ENCODE measurements at places on chromosomes 4 and X.

GRCh38 chrX:73562984-73563737 is at the start of gene CHIC1:
TSS of gene CHIC1 (plus strand) at chrX:73563197. CDS start at chrX:73563285, 88 bp downstream.
- DNase-seq = peak; percentile 56

GRCh38 chr4:97900229-97900628 is 243.0 kb downstream of the STPG2 start:
- DNase-seq = no peak

DNA sequence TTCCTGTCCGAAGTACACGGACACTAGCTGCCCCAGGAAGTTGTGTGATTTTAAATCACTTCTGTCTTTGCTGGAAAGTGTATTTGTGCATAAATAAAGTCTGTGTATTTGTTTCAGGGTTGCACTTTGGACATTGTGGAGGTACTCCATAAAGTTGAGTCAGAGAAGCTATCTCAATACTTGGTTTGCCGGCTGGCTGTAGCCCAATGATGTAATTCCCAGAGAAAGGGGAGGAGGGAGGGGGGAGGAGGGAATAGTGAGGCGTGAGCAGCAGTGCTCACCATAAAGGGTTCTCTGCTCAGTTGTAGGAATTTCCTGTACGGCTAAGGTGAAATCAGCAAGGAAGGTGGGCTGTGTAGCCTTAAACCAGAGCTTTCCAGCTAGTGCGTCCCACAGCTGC is 7.5 kb downstream of the APEX2 start:
- DNase-seq = peak; percentile 40

DNA sequence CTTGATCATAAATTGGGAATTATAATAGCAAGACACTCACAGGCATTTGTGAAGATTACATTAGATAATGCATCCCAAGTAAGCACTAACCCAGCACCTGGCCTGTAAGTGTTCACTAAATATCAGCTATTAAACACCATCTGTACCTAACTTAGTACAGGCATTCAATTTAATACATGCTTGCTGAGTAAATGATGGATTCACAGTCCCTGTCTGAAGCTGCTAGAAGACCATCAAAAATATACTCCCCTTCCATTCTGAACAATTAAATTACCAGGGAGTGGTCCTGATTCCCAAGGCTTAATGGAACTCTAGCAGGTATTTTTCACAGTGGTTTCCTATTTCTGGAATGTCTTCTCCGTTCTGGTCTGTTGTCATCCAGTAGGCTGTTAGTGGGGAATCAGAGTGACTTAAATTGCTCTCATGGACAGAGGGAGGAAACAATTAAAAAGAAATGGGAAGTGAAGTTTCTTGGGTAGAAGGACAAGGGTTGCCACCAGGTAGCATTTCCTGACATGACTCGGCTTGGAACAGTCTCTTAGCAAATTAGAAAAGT is 233.9 kb downstream of the PTTG2 start:
- DNase-seq = no peak

DNA sequence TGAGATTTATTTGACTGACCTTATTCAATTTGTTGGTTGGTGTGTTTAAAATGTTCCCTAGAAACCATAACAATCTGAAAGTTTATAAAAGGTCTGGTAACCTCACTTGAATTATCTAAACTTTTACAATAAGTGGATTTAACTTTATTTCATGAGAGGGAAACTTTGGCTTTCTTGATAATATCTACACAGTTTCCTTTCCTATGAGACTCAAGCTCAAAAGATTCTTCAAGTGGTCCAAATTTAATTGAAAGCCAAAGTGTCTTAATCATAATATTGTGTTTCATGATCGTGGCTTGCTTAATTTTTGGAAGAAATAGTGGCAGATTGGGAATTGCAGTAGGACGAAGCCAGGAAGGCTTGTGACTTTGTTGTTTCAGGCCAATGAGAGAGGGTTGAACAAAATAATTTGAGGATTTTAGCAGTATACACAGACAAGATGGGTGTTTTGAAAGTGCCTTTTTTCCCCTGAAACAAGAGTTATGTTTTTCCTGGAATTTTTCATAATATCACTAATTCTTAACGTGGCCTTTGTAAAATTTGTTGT is 55.0 kb downstream of the PHEX start:
- no peak for DNase-seq

DNA sequence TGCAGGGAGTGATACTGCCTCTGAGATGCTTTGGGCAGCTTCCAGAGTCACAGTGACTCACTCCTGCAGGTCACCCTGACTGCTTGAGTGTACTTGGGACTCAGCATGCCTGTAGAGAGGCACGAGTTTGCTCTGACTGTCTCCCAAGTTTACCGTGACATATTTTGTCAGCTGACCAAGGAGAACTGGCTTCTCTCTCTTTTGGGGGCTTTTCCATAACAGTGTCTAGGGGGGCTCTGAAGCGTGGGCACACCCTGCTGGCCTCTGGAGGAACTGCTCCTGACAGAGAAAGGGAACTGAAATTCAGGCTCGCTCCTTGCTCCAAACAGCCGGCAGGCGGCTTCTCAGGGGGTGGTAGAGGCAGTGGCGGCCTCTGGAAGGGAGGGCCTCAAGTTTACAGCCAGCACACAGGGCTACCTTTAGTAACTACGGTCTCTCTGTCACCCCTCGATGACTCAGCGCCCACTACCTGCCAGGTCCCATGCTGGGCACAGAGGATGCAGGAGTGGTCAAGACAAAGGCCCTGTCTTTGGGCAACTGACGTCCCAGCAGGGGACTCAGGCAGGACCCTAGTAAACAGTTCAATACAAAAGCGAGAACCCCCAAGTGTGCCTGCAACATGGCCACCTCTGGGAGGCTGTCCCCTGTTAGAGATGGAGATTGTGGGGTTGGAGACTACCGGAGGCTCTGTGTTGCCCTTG is 17.8 kb downstream of the ZNF185 start:
- peak; percentile 10 for DNase-seq

GRCh38 chr4:94507708-94508107 is 56.0 kb downstream of the PDLIM5 start:
- peak; percentile 44 for DNase-seq

- peak; percentile 26 for DNase-seq
These were observed 46.7 kb downstream of the KCNIP4 start for GRCh38 chr4:21901831-21902230.

DNA sequence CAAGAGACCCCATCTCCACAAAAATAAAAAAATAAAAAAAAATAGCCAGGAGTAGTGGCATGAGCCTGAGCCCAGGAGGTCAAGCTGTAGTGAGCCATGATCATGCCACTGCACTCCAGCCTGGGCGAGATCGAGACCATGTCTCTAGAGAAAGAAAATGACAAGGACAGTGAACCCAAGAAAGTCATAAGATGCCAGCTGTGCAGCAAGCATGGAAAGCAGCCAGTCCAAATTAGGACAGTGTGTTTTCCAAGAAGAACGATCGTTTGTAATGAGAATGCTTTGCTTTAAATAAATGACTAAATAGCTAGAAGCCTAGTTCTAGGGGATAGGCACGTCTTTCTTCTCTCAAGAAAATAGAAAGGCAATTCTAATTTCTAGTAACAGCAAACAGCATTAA is 58.4 kb upstream of the MSANTD1 start:
- no peak for DNase-seq

- DNase-seq = no peak
These were observed 36.0 kb downstream of the PF4 start for GRCh38 chr4:73945674-73946449.

GRCh38 chrX:130879869-130880268 is 23.1 kb downstream of the ENOX2 start:
- DNase-seq = no peak

DNA sequence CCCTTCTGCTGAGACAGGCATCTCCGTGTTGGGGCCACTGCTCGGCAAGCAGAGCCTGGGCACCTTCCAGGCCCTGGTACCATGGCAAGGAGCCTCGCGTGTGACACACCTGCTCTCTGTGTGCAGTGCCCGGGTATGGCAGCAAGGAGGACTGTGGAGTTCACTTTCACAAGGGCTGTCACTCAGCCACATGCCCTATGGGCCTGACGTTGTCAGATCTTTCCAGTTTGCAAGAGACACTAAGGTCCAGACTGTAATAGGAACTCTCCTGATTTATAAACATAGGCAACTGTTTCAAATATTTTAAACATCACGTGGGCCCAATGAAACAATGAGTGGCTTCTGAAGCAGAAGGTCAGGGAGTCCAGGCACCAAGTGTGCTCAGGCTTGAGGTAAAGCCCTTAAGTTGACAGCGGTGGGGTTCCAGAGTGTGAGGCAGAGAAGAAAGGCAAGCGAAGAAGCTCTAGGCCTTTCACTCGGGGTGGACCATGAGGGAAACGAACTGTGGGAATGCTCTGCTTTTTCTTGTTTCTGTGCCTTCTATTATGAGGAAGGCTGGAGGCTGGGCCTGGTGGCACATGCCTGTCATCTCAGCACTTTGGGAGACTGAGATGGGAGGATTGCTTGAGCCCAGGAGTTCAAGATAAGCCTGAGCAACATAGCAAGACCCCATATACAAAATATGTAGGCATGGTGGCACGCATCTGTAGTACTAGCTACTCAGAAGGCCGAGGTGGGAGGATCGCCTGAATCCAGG is 108.6 kb upstream of the TRIM2 start:
- no peak for DNase-seq

GRCh38 chr4:181952478-181952877 is 290.7 kb upstream of the TENM3 start:
- DNase-seq = peak; percentile 84

GRCh38 chrX:48698306-48698705 is 1.8 kb downstream of the SUV39H1 start:
- no peak for DNase-seq

DNA sequence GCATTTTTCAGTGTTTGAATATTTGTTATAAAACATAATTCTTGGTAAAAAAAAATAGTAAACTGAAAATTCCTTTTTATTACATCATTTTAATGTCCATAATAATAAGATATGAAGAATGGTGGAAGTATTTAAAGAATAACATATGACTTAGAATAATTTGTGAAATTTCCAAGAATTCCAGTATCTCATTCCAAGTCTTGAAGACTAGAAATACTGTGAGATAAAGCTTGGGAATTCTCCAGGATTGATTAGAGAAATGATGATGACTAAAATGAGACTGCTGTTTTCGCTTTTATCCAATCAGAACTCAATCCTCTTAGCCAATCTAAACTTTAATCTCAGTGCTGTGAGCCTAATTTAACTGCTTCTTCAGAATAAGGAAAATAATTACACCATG is 184.2 kb upstream of the HCCS start:
- DNase-seq = no peak

DNA sequence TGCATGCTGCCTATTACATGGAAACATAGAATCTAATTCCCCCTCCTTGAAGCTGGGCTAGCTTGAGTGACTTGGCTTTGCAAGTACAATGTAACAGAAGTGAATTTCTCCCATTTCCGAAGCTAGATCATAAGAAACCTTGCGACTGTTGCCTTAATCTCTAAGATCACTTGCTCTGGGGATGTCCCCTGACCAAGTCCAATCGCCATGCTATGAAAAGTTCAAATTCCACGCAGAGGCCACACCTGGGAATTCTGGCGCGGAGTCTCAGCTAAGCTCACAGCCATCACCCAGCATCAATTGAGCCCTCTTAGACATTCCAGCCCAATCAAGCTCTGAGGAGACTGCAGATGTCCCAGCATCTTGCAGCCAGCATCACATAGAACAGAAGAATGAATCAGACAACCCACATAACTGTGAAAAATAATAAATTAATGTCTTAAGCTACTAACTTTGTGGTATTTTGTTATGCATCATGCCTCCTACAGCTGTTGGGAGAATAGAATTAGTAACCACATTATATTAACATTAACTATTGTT is 27.0 kb downstream of the GPM6A start:
- DNase-seq = no peak

GRCh38 chrX:125782184-125782583 is 383.9 kb downstream of the DCAF12L2 start:
- no peak for DNase-seq

GRCh38 chr4:183936047-183936446 is 30.9 kb downstream of the STOX2 start:
- no peak for DNase-seq

GRCh38 chr4:182126096-182126495 is 117.1 kb upstream of the TENM3 start:
- DNase-seq = peak; percentile 8

All from myocyte (in vitro differentiated cells).